ENCODE measurements at places on chromosomes 6 and 20. TPM values are rescaled to one million over a fixed set of nuclear protein-coding genes. Genes with fewer than 3 reads are reported as not detected.

DNA sequence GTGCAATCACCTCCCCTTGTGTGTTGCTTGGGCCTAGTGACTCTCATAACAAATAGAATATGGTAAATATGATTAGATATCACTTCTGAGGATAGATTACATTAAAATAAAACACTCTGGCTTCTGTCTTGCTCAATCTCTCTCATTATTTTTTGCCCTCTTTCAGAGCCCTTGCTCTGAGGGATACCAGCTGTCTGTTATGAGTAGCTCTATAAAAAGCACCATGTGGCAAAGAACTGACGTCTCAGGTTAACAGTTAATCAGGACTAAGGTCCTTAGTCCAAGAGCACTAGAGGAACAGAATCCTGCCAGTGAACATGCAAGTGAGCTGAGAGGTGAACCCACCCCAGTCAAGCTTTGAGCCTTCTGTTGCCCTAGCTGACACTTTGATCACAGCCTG, 402.2 kb upstream of the HTR1E start:
- no peak for DNase-seq

GRCh38 chr6:166556863-166557322, 29.6 kb downstream of the RAMACL start:
- peak; percentile 79 for DNase-seq

DNA sequence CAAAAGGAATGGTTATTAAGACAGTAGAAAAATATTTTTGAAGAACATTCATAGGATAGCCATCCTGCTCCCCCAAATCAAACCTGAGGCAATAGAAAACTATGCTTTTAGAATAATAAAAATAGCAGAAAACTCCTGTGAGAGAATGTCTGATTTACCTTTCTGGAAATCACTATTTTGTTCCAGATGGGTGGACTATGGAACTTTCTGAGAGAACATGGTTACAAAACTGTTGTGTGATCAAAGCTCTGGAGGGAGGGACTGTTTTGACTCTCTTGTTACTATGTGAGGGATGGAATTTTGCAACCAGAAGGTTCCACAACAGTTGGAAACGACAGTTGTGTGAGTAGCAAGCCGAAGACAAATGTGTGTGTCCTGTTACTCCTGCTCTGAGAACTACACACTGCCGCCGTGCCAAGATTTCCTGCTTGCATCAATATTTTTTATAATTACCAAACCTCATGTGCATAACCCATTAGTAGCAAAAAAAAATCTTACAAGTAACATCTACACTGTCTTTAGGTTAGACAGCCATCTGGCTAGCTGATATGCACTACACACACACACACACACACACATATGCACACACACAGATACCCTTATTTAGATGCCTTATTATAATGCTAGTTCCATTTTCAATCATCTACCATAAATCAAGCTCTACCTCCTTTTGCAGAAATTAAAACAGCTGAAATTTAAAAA, 11.0 kb upstream of the HIVEP1 start:
- no peak for DNase-seq

DNA sequence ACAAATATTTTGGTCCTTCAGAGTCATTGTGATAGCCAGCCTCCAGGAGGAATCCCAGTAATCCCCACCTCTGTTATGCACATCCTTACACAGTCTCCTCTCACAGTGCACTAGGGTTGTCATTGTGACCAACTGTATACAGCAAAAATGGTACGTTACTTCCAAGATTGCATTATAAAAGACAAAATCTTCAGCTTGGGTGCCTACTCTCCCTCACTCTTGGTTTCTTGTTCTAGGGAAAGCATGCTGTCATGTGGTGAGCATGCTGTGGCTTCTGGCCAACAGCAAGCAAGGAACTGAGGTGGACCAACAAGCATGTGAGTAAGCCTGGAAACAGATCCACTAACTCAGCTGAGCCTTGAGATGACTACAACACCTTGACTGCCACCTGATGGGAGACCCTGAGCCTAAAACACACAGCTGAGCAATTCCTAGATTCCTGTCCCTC, 130.1 kb upstream of the DST start:
- DNase-seq: no peak

RRAGD gene
- total RNA-seq: 92.2 TPM

All from right cardiac atrium (tissue), 5 donors.